ENCODE measurements at places on chromosomes 11 and 22.
A peak's percentile ranks its signal among the peaks of the same experiment; 100 is the strongest.

DNA sequence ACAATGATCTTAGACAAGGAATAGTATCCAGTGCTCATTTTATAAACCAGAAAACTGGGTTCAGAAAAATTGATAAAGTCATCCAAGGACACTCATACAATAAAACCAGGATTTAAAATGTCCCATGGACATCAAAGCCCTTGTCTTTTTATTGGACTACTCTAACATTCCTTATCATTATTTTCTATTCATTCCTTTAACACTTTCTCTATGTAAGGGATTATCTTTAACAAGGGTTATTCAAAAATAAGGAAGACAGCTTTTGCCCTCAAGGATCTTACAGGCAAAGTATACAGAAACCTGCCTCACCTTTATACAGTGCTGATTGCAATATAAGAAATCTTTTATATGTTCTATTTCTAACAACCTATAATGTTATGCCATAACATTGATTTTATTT is 790.8 kb downstream of the DLG2 start:
- no peak for DNase-seq

DNA sequence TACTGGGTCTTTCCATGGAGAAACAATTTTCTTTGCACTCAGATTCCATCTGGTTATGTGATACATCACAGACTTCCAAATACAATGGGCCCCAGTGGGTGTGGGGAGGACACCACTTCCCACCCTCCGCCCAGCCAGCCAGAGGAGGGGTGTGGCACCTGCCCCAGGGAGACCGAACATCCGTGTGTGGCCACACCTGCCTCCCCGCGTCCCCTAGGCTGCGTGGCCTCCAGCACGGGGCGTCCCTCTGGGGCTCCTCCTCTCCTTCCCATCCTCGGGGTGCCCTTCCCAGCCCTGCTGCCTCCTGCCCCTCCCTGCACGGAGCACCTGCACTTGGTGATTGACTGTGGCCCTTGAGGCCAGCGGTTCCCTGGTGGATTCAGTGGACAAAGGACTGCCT is 49.1 kb downstream of the CERK start:
- no peak for DNase-seq

- DNase-seq, result no peak
Observed at GRCh38 chr22:20312396-20313191, 7.3 kb downstream of the DGCR6L start.

GRCh38 chr11:33035011-33035410 is 4.4 kb upstream of the TCP11L1 start:
- DNase-seq, result no peak

DNA sequence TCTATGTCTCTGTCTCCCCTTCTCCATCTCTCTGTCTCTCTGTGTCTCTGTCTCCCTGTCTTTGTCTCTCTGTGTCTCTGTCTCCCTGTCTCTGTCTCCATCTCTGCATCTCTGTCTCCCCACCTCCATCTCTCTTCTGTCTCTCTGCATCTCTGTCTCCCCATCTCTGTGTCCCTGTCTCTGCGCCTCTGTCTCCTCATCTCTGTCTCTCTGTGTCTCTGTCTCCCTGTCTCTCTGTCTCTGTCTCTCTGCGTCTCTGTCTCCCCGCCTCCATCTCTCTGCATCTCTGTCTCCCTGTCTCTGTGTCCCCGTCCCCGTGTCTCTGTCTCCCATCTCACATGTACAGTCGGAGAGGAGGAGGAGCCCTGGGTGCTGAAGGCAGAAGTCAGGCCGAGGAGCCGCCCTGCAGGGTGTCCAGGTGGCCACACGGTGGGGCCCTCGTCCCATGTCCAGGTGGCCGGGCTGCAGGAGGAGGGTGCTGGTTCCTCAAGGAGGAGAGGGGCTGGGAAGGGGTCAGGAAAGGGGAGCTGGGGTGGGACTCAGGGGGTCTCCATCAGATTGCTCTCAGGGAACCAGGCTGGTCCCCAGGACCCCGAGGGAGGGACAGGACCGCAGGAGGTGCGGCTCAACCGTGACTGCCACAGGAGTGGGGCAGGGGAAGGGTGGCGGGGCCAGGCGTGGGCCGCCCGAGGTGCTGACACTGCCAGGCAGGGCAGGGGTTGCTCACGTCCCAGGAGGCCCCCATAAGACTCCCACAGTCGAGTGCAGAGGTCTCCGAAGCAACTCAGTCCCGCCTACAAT is 25.6 kb upstream of the TH start:
- peak; percentile 63 for DNase-seq

GRCh38 chr22:49400941-49401598 is 426.6 kb downstream of the BRD1 start:
- DNase-seq, result no peak

DNA sequence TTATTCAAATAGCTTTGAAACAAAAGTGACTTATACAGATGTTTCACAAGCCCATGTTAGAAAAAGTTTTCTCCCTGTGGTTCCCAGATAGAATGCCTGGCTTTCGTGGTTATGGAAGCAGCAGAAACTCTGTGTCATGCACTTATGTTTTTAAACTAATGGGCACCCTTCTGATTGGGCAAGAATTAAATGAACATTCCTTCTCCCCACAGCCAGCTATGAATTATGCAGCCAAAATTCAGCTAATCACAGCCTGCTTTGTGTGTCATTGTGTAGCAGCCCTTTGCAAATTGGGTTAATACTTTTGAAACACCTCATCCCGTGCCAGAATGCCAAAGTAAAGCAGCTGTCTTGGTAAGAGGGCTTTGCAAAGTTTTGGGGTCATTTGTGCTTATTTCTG is 46.9 kb downstream of the PANX1 start:
- no peak for DNase-seq

DNA sequence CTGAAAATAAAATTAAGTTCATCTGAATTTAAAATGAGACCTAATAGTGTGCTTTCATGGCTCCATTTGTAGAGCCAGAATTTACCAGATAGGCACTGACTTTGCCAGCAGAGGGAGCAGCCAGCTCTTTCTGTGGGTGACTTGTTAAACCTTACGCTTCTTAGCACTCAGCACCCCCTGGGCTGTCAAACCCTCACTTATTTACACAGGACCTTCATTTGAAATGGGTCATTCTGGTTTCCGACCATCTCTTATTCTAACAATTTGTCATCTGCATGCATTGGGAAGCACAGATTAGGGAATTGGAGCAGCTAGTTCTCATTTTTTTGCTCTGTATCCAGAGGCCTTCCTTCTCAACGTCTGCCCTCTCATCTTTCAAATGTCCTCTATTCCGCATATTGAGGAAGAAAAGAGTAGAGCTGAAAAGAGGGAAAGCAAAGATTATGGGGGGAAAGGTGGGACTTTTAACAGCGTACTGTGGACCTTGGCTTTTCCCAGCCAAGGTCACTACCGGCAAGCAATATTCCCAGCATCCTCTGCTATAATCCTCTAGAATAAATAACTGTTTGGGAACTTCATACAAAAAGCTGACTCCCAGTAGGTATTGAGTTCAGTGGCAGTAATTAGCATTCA is 3.1 kb downstream of the ASRGL1 start:
- peak; percentile 42 for DNase-seq

GRCh38 chr11:59267196-59267595 is 54.5 kb upstream of the MPEG1 start:
- DNase-seq, result no peak

DNA sequence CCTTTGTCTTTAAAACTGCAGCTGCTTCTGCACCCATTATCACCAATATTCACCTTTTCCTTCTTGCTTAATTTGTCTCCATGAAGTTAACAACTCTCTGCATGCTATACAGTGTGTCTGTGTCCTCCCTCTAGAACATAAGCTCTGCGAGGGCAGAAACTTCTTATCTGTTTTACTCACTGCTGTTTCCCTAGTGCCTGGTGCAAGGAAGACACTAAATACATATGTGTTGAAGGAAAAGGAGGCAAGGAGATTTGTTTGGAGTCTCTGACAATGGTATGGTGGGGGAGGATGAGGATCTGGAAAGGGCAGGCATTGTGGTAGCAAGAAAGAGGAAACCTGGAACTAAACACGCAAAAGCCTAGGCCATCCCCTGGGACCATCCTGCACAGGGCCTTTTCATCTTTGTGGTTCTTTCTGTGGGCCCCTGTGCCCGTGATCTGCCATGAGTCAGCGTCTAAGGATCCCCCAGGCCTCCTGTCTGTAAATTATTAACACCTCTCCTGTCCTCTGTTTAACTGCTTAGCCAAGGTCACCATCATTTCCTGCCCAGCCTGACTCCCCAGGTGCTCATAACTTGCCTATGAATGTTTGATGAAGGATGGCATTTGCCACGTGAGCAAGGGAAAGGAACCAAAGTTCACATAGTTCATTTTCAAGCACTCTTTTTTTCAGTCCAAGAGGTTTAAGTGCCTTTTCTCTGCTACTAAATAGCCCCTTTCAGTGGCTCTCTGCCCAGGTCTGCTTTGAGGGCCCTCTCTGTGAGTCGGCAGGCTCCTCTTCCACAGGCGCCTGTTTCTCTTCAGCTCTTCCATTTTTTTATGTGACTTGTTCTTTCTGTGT is 131.1 kb downstream of the RASSF10 start:
- no peak for DNase-seq

- DNase-seq, result no peak
Observed at GRCh38 chr11:112583261-112583893, 322.7 kb upstream of the PLET1 start.

GRCh38 chr22:24591286-24591830 is 1.5 kb downstream of the LRRC75B start:
- DNase-seq, result no peak

GRCh38 chr11:66066751-66067150 is 3.3 kb upstream of the PACS1 start:
- DNase-seq, result no peak

- no peak for DNase-seq
Observed at GRCh38 chr11:57467508-57468157, 7.3 kb downstream of the RTN4RL2 start.

DNA sequence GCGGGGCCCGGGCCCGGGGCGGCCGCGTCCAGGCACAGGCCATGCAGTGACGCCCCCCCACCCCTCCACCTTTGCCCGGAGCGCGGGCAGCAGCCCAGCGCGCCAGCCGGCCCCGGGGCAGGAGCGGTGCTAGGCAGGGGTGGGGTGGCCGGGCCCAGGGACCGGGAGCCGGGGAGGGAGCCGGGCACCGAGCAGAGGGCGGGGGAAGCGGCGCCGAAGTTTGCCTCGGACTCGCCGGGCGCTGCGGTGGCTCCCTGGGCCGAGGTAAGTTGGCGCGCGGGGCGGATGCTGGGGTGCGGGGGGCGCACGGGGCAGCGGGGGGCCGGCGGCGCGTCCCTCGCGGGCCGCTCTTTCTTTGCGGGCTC is 332 bp downstream of the TEAD1 start:
- no peak for DNase-seq

GRCh38 chr22:25795478-25795877 is 53.5 kb downstream of the MYO18B start:
- no peak for DNase-seq

GRCh38 chr22:25083056-25083806 is 116.4 kb upstream of the CRYBB3 start:
- DNase-seq, result no peak

DNA sequence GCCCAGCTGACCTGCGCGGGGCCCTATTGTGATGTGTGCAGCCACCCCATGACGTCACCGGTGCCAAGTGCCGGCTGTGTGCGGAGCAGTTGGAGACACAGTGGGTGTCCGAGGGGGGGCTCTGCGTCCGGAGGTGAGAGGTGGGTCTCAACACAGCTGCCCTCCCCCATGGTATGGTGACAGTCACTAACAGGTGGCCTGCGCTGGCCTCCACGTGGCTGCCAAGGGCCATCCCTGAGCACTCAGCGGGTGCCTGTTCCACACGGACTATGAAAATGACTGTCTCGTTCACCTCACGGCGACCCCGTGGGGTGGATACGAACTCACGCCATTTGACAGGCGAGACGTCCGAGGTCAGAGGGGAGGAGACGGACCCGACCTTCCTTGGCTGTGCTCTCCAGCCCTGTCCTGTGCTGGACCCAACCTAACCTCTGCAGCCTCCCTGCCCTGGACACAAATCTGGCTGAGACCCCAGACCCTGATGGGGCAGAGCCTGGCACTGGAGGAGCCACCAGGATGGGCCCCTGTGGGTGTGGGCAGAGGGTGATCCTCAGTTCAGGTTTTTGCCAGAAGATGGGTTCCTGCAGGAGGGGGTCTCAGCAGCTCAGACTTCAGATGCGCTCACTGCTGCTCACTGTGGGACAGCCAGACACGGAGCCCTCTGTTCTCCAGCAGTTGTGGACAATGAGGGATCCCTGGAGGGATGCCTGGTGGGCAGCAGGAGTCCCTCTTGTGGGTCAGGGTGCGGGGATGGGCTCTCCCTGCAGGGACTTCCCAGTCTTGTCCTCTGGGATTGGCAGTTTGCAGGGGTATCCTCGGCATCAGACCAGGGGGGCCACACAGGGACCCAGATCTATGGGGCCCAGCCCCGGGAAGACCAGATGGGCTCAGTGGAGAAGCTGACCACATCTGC is 6.3 kb downstream of the HRAS start:
- no peak for DNase-seq

All from stimulated activated CD4-positive, alpha-beta T cell treated with anti-CD3 and anti-CD28 coated beads, Interleukin-12 subunit alpha, Interleukin-12 subunit beta, amount 100 ng/mL, for 24 hours (primary cell).